ENCODE measurements at places on chromosomes 12 and 14.

DNA sequence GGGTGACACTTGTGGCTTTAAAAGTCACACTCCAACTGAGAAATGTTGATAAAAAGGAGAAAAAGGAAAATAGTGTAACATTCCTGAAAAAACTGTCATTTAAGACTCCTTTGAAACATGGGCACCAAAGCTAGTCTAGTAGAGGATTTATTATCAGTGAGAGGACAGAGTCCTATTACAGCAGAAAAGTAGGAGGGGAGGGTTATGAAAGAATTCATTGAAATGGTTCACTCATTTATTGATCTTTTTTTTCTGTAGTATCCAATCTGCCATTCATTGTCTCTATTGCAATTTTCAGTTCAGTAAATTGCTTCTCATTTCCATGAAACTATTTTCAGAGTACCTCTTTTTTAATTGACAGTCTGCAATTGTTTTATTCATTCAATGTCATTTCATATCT lies 25.4 kb downstream of the PPM1A start:
- no peak for DNase-seq

DNA sequence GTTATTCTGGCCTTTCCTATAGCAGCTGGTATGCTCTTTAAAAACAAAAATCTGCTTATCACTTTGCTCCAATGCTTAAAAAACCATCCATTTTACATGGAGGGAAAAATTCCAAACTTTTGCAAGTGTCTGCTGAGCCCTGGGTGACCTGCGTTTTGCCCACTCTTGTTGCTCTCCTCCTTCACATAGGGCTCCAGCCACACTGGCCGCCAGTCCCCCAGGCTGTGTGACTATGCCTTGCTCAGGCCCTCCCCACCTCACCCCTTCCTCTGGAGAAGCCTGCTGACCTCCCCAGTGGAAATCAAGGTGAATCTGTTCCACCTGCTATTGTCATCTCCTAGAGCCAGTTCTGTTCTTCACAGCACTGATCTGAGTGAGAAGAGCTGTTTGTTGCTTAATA lies 126.9 kb downstream of the SLC25A47 start:
- no peak for DNase-seq

- DNase-seq: no peak
These were observed 64.9 kb downstream of the ETNK1 start for GRCh38 chr12:22689876-22690275.

DNA sequence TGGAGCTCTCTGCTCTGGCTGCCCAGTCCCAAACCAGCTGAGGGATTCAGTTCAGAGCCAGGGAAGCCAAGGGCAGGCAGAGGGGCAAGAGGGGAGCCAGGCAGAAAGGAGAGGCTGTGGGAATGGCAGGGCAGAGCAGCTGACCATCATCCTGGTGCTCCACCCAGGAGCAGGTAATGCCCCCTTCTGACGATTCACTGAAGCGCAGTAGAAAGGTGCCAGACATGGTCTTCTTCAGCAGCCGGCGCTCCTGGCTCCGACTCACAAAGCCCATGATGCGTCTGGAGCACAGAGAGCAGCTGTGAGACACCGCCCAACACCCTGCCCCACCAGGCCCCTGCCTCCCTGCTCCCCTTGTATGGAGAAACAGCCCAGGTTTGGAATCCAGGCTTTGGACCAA lies 8.0 kb downstream of the IL23A start:
- DNase-seq: no peak

DNA sequence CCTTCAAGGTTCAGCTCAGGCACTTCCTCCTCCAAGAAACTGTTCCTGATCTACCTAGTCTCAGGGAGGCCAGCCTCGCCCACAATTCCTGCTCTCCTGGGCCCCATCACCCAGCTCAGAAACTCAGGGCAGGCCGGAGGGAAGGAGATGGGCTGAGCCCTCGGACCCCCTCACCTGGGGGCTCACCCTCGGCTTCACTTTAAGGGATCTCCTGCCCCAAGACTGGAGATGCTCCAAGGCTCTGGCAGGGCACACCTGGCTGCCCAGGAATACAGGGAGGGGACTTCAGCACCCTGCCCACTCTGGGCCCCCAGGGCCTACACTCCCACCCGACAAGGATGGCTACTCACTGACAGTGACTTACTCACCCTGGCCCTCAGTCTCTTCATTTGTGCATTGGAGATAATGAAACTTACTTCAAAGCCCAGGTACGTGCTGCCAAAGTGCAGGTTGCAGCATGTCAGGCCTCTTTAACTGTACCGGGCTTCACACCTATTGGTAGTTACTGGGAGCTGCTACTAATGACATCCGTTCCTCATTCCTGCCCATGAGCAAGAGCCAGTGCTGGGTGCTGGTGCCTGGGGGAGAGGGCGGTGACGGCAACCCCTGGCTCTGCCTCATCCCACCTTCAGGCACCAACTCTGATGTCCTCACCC lies 21.0 kb upstream of the PPP1R13B start:
- DNase-seq: no peak

- DNase-seq: no peak
These were observed 54.9 kb downstream of the HECTD4 start for GRCh38 chr12:112327209-112327938.

GRCh38 chr12:124582108-124582424 lies 14.7 kb upstream of the NCOR2 start:
- DNase-seq: no peak

GRCh38 chr14:59428581-59429012 lies 36.6 kb downstream of the GPR135 start:
- no peak for DNase-seq

DNA sequence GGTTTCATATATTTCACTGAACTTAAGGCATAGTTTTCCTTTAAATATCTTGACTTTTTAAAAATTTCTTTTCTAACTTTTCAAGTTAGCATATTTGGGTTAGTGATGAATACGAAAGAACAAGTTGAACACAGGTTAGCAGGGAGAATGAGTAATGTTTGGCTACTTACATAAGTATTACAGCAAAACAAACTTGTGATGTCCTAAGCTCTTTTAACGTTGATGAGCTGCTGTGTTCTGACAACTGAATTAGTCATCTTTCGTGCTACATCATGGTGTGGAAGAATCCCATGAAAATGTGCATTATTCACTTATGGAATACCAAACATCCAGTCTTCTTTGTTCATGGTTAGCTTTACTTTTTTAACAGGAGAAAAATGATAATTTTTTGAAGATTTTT lies 36.3 kb upstream of the PDZRN4 start:
- DNase-seq: no peak

GRCh38 chr12:89618113-89618862 lies 90.3 kb downstream of the ATP2B1 start:
- DNase-seq: no peak

GRCh38 chr14:69077841-69078240 lies 75.1 kb downstream of the DCAF5 start:
- no peak for DNase-seq

DNA sequence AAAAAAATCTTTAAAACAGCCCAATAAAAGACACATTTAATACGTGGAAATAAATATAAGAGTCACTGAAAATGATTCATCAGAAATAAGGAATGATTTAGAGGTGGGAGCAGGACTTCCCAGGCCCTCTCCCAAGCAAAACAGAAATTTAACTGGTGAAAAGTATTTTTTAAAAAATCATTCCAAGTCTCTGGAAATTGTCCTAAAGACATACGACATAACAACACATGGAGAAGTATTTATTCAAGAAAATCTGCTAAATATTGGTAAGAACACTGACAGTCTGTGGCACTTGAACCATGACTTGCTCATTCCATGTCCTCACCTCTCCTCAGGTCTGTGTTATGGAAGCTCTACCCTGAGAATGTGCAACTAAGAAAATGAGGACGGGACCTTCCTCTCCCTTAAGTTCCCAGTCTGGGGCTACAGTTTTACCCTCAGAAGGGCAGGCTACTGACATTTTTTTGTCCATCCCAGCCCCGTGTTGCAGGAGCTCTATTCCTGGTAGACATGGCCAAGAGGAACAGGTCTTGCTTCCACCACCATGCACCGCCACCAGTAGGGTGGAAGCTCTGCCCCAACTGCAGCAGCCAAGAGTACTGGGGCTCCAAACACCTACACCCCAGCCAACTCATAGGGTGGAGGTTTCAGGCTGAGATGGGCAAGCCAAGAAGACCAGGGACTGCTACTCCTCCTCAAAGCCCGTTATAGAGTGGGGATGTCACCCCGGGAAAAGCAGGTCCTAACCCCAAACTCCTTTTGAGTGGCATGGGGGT lies 193.0 kb downstream of the CRADD start:
- no peak for DNase-seq

- DNase-seq: no peak
These were observed 3.2 kb downstream of the SIX4 start for GRCh38 chr14:60720962-60721325.

- no peak for DNase-seq
These were observed 769.5 kb upstream of the NOVA1 start for GRCh38 chr14:27367345-27367744.

DNA sequence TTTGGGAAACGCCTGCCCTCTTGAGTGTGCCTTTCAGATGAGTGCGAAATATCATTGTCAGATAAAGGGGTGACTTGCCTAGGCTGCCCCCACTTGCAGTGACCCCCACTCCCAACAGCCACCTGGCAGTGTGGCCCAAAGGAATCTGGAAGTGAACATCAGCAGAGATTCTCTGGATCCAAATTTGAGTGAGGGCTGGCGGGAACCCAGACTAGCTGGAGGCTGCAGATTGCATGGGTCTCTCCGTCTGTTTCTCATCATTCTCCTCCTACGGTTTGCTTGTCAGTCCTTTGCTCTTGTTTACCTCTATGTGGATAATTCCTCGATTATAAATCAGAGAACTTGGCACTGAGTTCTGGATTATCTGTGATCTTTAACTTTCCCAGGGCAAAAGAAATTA lies 280.8 kb downstream of the ZFP36L1 start:
- DNase-seq: no peak

DNA sequence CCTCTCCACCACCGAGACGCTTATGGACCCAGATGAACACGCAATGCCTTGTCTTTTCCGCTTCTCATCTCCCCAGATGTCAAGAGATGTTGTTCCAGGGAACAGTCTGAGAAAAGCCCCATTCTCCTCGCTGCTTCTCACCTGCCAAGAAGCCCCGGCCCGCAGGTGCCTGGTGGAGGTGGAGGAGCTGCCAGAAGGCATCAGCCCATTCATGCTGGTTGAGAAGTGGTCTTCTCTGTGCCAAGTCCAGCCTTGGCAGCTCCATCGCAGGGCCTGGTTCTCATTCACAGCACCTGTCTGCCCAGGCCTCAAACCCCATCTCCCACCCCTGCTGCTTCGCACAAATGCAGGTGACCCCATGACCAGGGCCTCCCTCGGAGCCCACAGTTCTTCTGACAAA lies 42.3 kb upstream of the TMEM263 start:
- DNase-seq: no peak

DNA sequence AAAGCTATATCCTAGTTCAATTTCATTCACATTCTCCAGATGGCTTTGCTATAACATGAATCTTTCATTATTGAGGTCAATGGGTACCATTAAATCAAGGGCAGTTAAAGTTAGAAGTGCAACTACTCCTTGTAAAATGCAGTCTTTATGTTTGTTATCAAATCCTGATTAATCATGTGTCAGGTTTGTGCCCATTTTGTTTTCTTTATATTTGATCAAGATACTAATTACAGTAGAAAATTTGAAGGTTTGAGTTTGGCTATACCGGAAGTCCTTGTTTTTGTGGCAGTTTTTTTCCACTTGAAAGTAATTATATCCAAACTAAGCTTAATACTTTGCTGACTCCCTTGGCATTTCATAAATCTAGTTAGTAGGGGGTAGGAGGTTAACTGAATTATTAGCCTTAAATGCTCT lies 513.0 kb downstream of the DIO2 start:
- no peak for DNase-seq

DNA sequence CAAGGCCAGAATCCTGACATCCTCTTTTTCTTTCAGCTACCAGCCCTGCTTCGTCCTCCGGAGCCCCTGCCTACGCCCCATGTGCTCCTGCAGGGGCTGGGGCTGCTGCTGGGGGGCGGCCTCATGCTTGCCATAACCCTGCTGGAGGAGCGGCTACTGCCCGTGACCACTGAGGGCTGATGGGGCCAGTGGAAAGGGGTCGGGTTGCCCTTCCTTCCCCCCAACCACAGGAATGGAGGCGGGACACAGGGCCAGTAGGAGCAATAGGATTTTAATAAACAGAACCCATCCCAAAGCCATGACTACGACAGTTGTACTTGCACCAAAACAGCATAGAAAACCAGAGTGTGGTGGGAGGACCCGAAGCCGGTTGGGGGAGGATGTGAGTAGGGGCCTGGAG lies 7.7 kb downstream of the SLC39A5 start:
- no peak for DNase-seq

DNA sequence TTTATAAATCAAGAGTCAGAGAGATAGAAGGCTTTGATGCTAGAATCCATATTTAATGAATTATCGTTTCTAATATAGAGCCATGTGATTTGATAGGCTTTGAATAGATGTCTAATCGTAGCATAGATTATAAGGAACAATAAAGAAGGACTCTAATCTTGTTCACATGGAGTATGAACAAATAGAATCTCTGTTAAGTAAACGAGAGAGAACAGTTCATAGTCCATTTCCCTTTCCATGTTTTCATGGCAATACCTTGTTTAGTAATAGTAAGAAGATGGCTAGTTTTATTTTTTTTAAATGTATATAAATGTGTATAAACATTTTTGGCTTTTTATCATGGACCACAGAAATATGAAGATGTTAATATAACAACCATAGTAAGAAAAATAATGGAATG lies 32.3 kb upstream of the RAD51AP1 start:
- DNase-seq: no peak

DNA sequence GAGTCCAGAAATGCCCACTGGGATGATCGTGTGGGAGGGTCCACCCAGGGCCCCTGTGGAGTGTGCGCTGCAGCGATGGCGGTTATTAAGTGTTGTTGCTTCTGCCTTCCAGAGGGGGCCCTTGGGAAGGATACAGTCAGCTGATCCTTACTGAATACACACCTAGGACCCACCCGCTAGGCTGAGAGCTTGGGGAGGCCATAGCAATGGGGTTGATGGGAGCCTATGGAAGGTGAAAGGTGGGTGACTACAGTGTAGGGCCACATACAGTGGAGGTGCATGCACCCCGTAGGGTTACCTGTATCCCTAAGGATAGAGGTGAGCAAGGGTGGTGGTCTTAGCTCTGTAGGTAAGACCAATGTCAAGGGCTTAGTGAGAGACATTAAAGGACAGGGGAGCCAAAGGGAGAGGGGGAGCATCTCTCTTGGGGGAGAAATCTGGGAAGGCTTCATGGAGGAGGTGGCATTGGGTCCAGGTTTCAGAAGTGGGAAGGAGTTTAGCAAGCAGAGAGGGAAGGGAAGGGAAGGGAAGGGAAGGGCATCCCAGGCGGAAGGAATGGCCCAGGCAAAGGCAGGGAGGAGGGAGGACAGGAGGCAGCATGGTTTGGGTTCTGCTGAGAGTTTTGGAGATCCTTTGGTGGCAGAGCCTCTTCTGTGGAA lies 73.1 kb upstream of the RIN3 start:
- no peak for DNase-seq

DNA sequence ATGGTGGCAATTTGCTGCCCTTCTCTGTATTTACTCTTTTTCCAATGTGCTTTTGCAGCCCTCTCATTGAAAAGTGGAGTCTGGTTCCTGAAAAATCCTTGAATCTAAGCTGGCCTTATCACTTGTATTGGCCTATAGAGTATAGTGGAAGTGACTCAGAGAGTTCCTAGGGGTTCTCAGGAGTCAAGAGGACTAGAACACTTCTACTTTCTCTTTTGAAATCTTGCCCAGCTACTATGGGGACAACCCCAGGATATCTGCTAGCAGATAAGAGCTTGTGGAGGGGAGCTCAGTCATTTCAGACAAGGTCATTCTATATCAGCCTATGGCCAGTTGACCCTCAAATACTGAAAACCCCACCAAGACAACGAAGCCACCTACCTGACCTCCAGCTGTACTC lies 26.7 kb upstream of the WSCD2 start:
- no peak for DNase-seq

GRCh38 chr12:110577864-110578693 lies 5.0 kb downstream of the PPTC7 start:
- DNase-seq: no peak

GRCh38 chr14:36619131-36619530 lies 36.7 kb upstream of the NKX2-8 start:
- DNase-seq: no peak

Data from glomerular endothelial cell (primary cell).